ENCODE measurements at places on chromosomes 13 and 19. TPM values are rescaled to one million over a fixed set of nuclear protein-coding genes. Genes with fewer than 3 reads are reported as not detected.

RNF225 gene
- not detected for total RNA-seq

PLIN5 gene
- total RNA-seq, result 1.2 TPM

DNA sequence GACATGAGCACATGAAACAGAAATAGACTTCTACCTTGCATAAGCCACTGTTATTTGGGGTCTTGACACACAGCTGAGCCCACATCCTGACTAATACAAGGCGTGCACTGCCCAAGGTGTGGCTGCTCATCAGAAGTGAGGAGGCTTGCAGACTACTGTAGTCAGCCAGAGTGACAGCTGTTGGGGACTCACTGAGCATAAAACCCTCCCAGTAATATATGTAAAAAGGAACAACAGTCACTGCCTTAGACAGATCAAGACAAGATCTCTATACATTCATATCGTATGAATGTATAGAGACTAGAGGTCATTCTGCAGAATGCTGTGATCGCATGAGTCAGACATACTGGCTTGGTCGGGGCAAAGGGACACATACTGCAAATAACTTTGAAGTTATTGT is 4.1 kb upstream of the C1QTNF9B start:
- no peak for DNase-seq

ZNF253 gene
- 54.5 TPM for total RNA-seq

TMEM145 gene
- total RNA-seq, result 6.6 TPM

KCNK6 gene
- total RNA-seq, result 2.5 TPM

Measured in neural progenitor cell (in vitro differentiated cells).